Fibroblast of lung (primary cell): ENCODE measurements at places on chromosomes 7 and 10. TPM values are rescaled to one million over a fixed set of nuclear protein-coding genes. Genes with fewer than 3 reads are reported as not detected.

GRCh38 chr7:130141161-130141883 is 63.9 kb downstream of the TMEM209 start:
- peak; percentile 81 for DNase-seq

DNA sequence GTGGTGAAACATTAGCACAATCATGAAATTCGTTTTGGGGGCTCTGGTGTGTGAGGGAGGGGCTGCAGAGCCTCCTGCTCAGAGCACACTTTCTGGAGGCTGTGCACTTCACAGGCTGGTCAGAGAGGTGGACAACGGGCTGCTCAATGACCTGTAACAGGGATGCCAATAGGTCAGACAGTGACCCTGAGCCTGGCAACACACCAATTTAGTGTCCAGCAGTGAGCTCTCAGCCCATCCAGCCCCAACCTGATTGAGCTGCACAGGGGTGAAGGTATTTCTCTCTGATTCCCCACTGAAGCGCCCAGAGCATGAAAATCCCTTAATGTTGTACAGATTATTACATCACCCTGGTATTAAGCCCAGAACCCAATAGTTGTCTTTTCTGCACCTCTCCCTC is 191.3 kb upstream of the ZNF32 start:
- no peak for DNase-seq

GRCh38 chr10:5485290-5485689 is 14.1 kb downstream of the CALML5 start:
- no peak for DNase-seq

DNA sequence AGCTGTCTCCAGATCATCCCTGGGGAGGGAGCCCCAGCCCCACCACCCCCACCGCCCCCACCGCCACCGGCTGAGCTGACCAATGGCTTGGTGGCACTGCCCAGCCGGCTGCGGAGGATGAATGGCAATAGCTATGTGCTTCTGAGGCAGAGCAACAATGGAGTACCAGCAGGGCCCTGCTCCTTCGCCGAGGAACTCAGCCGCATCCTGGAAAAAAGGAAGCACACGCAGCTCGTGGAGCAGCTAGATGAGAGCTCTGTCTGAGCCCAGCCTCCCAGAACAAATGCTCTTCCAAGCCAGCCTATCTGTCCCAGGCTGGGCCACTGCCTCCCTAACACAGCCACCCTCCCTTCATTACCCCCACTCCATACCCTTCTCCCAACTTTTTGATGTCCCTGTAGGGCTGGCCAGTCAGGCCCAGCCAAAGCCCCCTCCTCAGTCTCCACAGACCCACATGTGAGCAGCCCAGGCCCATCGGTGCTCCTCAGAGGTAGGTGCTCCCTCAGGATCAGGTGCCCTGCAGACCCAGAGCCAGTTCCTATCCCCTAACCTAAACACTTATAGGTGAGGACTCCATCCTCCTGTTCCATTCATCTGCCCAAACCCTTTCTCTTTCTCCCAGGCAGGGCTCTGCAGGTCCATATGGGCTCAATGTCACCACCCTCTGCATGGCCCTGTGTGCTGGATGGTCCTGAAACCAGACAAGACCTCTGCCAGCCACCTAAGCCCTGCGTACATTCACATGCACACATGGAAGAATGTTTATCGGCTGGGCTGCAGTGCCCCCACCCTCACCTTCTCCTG is 3.2 kb downstream of the MRPL43 start:
- no peak for DNase-seq

DNA sequence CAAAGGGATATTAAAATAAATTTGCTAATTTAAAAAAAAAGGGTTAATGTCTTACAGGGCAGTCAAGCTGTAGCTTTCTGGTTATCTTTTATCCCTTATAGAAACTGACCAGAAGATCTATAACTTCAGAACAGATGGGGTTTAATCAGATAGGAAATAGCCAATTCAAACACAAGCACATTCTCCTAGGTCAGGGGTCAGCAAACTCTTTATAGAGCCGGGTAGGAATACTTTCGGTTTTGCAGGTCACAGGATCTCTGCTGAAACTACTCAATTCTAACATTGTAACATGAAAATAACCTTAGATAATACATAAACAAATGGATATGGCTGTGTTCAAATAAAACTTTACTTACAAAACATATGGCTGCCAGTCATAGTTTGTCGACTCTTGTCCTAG is 479.8 kb downstream of the ADRA2A start:
- no peak for DNase-seq

- no peak for DNase-seq
These were observed 1173.6 kb upstream of the SORCS1 start for GRCh38 chr10:108338146-108338545.

- DNase-seq: no peak
These were observed 692 bp downstream of the CARD11 start for GRCh38 chr7:3042861-3043489.

- DNase-seq: peak; percentile 89
These were observed 27.0 kb downstream of the ZNF438 start for GRCh38 chr10:31004611-31005193.

The OR2A7 gene
- total RNA-seq: 0.26 and 0.50 TPM in 2 replicates

- peak; percentile 88 for DNase-seq
These were observed 613.9 kb upstream of the IGFBP3 start for GRCh38 chr7:46534664-46535588.

DNA sequence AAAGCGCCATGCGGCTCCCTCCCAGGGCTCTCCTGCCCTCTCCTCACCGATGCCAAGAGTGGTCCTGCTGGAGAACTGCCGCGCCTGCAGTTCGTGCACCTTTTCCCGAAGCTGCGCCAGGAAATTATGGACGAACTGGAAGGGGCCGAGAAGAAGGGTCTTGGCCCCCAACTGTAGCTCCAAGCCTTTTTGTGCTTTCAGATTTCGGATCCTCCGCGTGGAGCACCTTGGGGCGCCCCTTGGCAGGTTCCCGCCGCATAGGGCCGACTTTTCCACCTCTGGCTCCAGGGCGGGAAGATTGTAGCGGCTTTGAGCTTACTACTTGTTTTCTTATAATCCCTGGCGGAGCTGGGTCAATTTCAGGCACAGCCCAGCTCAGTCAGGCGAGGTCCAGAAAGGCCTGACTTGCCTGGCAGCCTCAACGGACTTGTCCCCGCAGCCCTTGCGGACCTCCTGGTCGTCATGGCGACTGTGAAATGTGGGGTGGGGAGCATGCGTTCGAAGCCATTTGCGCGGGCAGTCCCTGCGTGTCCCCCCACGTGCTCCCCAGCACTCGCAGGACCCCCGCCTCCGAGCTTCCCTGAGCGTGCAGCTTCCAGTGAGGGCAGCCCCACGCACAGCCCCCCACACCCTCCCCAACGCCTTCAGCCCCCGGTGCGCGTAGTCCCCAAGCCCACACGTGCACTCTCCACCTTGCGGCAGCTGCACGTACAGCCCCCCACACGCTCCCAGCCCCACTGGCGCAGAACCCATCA is 129.9 kb downstream of the KBTBD2 start:
- no peak for DNase-seq

DNA sequence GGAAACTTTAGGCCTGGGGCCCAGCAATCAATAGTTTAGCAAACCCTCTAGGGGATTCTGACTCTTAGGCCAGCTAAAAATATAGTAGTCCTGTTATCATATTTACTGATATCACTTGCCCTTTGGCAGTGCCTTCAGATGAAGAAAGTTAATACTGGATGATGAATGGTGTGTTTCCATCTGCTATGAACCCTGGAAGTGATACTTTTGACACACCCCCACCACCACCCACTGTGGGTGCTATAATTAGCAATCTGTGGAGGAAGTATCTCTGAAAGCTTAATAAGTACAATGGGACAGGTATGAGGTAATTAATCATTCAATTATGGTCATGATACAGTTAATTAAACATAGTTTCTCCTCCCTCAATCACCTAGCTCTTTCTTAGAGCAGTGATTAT is 90.4 kb upstream of the LRRTM3 start:
- no peak for DNase-seq

DNA sequence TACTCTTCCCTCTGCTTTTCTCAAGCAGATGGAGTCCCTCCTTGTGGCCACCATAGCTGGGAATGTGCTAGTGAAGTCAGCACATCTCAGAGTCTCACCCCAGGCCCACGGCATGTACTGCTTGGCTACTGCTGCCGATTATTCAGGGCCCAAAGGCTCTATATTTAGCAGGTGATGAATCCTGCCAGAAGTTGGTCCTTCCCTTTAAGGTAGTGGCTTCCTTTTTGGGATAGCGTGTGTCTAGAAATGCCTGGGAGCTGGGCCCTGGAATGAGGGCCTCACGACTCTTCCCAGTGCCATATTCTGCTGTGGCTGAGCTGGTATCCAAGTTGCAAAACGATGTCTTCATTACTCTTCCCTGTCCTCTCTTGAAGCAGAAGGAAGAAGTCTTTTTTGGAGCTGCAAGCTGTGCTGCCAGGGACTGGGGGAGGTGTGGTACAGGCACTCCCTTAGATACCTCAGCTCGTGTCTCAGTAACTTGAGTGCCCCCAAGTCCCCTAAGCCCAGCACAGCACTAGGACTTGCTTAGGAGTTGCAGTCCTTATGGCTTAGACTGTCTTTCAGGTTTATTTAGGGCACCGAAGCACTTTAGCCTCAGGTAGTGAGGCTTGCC is 100.1 kb downstream of the ADAM22 start:
- DNase-seq: no peak

GRCh38 chr10:27804136-27804535 is 58.5 kb upstream of the MKX start:
- no peak for DNase-seq

The SVOPL gene
- total RNA-seq: not detected in 2 replicates

The HABP2 gene
- not detected in 2 replicates for total RNA-seq

DNA sequence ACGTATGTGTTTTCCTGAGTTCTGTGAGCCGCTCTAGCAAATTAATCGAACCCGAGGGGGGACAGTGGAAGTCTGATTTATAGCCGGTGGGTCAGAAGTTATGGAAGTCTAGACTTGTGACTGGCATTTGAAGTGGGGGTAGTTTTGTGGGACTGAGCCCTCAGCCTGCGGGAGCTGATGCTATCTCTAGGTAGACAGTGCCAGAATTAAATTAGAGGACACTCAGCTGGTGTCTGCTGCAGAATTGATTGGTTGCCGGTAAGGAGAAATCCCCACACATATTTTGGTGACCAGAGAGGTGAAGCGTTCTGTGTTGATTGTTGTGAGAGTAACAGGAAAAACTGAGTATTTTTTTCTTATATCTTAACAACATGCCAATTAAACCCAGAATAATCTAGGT is 143.8 kb upstream of the ADCY1 start:
- DNase-seq: no peak

GRCh38 chr7:135217645-135218509 is 6.6 kb upstream of the WDR91 start:
- no peak for DNase-seq

The AKR1D1 gene
- not detected in 2 replicates for total RNA-seq

DNA sequence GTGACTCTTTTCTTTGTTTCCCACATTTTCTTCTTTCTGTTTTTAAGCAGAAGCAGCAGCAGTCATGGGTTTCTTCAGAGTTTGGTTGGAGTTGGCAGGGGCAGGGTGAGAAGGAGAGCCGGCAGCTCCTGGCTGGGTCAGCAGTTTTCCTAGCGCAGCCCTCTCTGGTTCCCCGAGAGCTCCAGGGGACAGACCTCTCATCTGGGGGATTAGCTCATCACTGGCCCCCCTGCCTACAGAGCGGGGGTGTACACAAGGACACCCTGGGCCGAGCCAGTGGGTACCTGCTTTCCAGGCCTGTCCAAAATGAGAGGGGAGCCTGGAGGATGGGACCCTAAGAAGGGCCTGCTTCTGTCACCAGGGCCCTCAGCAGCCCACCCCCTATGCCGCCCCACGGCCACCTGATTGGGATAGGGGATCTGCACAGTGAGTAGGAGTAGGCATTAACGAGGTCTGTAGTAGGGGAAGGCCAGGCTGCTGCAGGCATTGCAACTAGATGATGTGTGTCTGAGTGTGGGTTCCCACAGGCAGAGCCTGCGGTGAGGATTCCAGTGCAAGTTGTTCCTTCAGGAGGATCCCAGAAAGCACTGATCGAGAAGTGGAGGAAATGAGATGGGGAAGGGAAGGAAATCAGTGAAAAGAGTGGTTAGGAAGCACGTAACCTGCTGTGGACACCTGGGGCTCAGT is 122.9 kb upstream of the PPIF start:
- DNase-seq: no peak

DNA sequence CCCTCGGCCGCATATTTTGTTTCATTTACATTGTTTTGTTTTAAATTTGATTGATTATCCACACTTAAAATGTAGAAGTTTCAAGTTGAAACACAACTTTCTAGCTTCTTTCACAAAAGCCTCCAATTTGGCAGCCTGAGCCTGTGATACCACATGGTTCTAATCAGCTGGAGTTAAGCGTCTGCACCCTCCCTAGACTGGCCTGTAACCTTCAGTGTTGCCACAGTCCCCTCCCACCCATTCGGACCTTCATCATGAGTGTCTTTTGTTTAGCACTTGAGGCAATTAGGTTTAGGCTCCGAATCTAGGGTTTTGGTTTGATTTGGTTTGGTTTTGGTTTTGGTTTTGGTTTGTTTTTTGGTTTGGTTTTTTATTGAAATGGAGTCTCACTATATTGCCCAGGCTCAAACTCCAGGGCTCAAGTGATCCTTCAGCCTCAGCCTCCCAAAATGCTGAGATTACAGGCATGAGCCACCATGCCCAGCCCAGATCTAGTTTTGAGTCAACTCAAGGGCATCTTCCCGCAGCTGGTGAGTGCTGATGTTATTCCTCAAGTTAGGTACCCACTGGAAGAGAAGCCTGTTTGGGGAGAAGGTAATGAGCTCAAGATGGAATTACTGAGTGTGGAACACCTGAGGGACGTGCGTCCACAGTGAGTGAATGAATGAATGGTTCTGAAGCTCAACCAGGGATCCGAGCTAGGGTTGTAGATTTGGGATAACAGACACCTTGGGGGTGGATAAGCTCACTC is 201.4 kb downstream of the HECW1 start:
- DNase-seq: no peak

DNA sequence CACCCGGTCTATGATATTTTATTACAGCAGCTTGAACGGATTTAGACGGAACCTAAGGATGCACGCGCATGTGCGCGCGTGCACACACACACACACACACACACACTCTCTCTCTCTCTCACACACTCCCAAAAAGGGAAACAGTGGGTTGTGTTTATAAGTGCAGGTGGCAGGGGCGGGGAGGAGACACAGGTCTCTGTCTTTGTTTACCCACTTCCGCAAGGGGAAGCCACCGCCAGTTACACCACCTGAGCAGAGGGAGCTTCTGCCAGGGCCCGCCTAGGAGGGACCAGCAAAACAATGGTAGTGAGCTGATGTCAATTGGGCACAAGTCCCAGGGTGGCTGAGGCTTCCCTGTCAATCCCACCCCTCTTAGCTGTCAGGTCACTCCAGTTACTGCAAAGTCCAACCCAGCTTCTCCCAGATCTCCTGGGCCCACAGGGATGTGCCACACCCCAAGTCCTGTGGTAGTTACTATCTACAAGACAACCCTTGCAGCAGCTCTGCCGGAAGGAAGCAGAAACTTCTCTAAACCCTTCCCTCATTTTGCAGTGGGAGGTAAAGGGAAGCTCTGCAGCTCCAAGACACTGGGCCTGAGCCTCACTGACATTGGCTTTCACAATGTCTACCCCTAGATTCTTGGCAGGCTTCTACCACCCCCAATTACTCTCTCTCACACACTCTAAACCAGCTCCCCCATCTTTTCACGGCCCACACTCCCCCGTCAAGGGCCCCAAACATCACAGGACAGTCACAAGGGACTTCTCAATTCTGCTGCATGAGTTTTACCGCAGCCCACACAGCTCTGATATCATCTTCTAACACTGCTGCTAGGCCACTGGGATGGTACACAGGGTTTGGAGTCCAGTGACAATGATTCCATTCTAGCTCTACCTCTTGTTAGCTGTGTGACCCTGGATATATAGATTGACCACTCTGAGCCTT is 17.6 kb downstream of the ANXA11 start:
- DNase-seq: no peak

GRCh38 chr7:2012981-2013380 is 219.8 kb downstream of the MAD1L1 start:
- DNase-seq: peak; percentile 60
